ENCODE measurements at places on chromosomes 12 and 14.

DNA sequence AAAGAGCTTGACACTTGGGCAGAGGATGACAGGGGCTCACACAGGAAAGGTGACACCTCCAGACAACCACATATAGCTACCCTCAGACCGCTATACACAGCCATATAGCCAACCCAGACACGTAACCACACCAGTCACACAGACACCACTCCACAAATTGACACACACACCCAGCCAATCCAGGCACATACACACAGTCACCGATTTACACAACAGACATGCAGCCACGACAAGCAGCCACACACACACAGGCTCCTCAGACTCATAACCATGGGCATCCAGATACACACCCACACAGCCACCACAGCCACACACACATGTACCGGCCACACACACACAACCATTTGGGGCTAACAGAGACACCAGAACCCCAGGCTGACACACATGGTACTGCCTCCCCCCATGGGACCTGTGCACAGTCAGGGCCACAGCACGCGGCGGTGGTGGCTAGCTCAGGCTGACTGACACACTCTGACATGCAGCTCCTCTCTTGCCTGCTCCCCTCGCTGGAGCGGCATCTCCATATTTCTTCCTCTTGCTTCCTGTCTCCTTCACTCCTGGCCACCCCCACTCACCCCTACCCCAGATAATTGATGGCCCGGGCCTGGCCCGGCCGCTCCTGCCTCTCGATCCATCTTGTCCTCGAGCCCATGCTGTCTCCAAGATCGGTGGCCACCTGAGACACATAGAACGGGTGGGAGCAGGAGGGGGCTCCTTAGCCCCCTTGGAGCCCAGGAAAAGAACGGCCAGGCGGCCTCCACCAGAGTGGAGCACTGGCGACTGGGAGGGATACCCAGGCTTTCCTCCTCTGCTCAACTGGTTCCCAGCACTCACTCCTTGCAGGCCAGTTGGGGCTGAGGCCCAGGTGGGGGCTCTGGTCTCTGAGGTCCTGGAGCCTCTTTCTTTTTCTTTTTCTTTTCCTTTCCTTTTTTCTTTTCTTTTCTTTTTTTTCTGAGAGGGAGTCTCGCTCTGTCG lies 6.0 kb upstream of the SHMT2 start:
- no peak for DNase-seq

DNA sequence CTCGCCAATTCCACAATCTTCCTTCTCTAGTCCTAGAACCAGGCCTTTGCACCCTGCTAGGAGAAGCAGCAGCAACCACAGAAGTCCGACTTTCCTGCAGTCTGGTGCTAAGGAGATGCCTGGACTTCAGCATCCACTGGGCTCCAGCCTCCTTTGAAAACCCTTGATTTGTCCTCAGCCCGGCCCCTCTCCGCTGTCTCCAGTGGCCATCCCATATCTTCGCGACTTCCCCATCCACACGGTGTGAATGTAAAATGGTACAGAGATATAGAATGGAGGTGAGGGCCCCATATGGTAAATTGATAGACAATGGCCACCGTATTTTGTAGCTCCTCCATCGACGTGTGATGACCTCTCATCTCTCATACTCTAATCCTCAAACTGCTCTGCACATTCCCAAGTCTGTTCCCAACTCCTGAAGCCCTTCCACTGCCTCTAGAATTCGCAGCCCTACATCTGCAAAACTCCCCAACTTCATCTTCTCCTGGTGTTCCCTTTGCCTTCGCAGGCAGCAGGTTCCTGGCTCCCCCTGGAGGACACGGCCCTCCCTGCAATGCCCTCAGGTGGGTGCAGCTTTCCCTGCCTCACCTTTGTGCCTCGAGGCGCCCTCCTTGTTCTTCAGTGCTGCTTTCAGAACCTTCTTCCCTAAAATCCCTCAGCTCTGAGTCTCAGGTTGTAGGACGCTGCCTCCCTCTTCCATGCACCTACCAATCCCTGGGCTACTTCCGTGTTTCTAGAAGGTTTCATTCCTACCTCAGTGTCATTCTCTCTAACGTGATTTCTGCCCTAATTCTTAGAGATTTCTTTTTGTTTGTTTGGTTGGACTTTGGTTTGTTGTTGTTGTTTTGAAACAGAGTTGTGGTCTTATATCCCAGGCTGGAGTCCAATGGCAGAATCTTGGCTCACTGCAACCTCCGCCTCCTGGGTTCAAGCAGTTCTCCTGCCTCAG lies 36.7 kb downstream of the TMBIM6 start:
- peak; percentile 17 for DNase-seq

GRCh38 chr14:65141523-65141922 lies 39.2 kb upstream of the MAX start:
- no peak for DNase-seq

DNA sequence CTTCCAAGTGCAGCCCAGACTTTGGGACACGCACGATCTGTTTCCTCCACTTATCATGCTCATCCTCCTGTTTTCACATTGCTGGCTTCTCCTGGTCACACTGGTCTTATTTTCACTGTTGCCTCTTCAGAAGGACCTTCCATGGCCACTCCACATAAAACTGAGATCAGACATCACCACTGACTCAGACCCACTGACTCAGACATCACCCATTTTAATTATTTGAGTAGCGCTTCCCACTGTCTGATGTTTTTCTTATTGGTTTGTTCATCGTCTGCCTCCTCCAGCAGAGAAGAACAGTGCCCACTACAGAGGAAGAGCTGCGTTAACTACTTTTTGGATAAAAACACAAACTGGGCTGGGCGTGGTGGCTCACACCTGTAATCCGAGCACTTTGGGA lies 270.5 kb upstream of the PWP1 start:
- peak; percentile 88 for DNase-seq

GRCh38 chr14:68784226-68784910 lies 8.5 kb downstream of the ZFP36L1 start:
- DNase-seq, result peak; percentile 41

All from fibroblast of skin of abdomen (primary cell).